ENCODE measurements at places on chromosomes 4 and X.

DNA sequence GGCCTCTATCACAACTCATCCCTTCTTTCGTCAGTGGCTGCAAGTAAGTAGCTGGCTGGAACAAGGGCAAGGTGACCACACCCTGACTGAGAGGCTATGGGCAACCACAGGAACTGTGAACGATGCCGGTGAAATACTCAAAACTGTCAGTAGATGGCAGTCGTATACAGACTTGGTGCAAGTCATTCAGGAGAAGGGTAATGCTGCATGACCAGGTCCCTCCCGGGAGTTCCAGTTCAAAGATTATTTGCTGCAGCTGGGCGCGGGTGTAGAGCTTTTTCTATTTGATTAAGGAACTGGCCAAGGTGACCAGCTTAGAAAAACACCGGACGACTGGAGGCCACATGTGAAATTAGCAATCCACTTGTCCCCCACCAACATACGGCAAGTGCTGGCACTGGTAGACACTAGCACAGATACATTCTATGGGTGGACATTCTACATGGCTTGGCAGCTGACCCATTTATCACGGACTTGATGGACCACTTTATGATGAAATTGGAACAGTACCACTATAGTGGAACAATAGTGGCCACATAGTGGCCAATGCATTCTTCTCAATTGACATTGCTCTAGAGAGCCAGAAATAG lies 726.6 kb downstream of the TRAM1L1 start:
- peak; percentile 81 for DNase-seq

DNA sequence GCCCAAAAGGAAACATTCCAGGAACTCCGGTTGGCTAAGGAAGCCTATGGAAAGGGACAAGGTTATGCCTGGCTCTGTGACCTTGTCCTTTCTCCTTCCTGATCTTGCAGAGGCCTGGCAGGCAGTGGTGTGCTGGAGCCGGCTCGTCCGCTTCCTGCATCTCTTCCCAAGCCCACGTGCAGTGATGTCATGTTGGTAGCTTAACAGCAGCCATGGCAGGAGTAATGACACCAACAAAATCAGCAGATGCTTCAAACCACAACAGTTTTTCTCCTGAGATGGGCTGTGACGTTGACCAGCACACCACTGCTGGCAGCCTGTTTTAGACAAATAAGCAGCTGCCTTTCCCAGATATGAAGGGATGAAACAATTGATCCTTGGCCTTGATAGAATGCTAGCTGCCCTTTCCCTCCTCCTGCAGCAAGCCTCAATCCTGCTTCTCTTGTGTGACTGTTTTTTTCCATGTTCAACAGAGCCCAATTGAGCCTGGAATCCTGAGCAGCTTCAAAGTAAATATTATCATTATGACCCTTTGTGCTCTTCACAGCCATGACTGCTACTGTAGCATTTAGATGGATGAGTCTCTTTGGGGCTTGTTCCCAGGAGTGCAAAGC lies 23.4 kb downstream of the SEPTIN6 start:
- DNase-seq, result no peak

GRCh38 chr4:61401771-61402170 lies 201.6 kb downstream of the ADGRL3 start:
- no peak for DNase-seq

DNA sequence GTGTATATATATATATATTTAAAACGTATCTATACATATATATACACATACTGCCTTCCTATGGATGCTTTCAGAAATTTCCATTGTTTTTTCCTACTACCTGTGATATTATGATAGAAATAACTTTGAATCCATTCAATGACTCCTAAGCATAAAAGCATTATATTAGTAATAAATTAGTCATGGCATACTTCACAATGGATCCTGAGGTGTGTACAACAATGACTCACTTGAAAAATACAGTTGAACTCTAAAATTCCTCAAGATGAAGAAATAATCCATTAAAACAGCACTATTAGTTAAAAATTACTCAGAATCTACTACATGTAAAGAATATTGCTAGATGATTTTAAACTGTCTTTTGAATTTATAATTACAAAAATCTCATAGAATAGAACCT lies 201.1 kb downstream of the STPG2 start:
- no peak for DNase-seq

DNA sequence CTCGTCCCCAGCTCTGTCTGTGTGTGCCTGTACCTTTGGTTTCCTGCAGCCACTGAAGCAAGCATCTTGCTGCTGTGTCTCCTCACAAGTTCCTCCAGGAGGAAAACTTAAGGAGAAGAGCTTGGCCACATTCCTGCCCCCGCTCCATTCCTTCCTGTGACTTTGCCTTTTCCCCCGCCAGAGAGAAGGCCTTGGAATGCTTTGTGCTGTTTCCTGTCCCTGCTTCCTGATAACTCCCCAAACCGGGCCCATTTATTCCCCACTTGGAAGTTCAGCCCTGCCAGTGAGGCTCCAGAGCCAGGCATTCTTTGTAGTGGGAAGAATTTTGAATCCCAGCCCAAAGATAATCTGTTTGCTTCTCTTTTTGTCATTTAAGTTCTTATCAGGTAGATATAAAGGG lies 33.1 kb downstream of the SMIM10L2A start:
- DNase-seq, result no peak

DNA sequence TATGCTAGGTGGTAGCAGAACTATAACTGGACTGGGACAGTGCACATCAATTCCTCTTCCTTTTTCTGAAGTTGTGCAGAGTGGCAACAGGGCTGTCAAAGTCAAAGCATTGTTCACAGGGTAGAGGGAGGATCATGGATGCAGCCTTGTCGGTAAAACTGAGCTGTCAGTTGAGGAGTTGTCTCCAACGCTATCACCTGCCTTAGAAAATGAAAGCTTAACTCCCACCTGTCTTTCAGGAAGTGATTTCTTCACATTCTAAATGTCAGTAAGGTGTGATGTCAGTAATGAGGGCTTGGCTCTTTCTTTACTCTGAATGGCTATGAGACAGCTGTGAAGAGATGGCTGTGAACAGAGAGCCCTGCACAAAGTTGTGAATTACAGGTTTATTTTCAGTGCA lies 66.4 kb upstream of the BANK1 start:
- DNase-seq, result no peak

GRCh38 chrX:87517571-87518141 lies at the start of gene KLHL4:
Gene KLHL4, plus strand, starts transcription at chrX:87517802. Its CDS starts 92 bp downstream, at chrX:87517894.
- no peak for DNase-seq

DNA sequence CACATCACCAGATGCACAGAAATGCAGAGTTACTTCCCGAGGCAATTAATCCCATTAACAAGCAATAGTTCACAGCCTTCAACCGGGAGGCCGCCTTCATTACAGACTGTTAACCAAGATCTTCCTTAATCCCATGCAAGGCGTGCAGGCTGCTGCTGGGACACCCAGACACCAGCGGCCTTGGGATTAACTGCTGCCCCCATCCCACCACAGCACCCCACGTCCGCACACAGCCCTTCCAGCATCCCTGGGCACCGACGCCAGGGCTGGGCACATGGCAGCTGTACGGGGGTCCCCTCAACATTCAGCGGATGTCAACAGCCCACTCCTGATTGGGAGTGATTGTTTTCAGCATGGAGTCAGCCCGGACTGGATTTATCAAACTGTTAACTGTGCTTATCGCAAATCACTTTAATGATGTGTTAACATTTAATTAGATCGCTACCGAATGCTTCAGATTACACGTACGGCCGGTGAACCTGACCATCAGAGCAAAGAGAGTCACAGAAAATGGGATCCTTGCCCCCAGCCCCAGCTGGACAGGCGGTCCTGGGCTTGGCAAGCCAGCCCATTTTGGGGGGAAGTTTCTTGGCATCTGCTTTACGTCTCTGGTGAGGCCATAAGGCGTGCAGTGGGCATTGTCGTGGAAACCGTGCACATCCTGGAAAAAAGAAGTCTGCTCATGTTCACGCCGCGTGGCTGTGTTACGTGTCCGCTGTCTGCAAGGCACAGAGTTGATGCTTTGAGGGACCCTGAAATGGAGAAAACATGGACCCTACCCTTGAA lies 126.4 kb downstream of the HMX1 start:
- no peak for DNase-seq

DNA sequence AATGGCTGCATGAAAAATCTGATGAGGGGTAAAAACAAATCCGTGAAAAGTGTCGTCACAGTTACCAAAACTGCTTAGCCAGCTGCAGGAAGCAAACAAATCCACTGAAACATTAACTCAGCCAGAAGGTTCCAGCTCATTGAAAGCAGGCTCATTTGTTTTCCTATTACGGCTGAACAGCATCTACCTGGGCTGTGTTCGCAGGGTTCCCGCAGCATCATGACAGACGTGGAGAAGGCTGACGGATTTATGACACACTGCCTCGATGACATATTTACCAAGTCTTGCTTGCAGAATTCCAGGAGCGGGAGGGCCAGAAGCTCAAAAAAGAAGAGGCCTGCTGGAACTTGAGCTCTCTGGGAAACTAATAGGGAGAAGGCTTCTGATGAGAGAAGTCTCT lies 781.1 kb downstream of the RAB28 start:
- no peak for DNase-seq

GRCh38 chr4:17324386-17324830 lies 187.5 kb downstream of the QDPR start:
- peak; percentile 17 for DNase-seq

- no peak for DNase-seq
Measured at GRCh38 chr4:10108818-10109783, 7.5 kb downstream of the WDR1 start.

All from inflammatory macrophage treated with lipopolysaccharide for 4 hours (primary cell).